Activated T-cell treated with anti-CD3 and anti-CD28 coated beads, Interleukin-2, amount 50 U/mL, for 72 hours (primary cell): ENCODE measurements at places on chromosomes 7 and 10. TPM values are rescaled to one million over a fixed set of nuclear protein-coding genes. Genes with fewer than 3 reads are reported as not detected.

DNA sequence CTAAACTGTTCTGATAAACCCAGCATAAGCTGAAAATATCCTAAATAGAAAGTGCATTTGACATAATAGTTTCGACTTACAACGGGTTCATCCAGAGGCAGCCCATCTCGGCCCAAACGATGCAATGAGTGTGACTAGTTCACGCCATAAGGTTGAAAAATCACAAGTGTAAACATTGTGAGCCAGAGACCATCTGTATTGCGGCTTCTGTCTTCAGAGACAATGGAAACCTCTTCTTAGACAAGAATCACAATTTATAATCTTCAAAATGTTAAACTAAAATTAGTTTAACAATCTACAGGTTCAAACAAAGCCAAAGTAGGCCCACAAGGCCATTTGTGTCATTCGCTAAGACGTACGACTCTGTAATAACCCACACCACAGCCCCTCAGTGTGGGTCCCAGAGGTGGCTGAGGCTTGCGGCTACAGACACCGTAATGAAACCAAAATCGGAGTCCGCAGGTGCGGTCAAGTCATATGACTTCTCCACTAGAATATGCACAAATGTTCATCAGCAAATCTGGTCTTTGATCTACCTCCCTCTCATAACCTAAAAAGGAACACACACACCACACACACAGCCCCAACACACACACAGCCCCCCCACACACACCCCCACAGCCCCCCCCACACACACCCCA lies 81.8 kb downstream of the DIP2C start:
- peaks cover 14% of the 10 kb centered on the region for H3K4me1 ChIP-seq
- no peaks in the 10 kb centered on the region for H3K36me3 ChIP-seq
- H3K27ac ChIP-seq: no peak overlapping the region
- DNase-seq: no peak
- peaks cover 13% of the 10 kb centered on the region for H3K27me3 ChIP-seq
- no peak overlapping the region for H3K4me3 ChIP-seq

- H3K27ac ChIP-seq: peak overlapping the region; percentile 76
- H3K27me3 ChIP-seq: peaks cover 37% of the 10 kb centered on the region
- peak; percentile 59 for DNase-seq
- H3K36me3 ChIP-seq: no peaks in the 10 kb centered on the region
Observed at GRCh38 chr7:73851410-73852338, 9.3 kb upstream of the TMEM270 start.

- H3K36me3 ChIP-seq: no peaks in the 10 kb centered on the region
- no peak overlapping the region for H3K27ac ChIP-seq
- H3K4me3 ChIP-seq: no peak overlapping the region
- DNase-seq: no peak
- H3K27me3 ChIP-seq: no peaks in the 10 kb centered on the region
Observed at GRCh38 chr10:126972635-126973414, 67.6 kb downstream of the DOCK1 start.

TAS2R5 gene
- total RNA-seq: 1.3 TPM

DNA sequence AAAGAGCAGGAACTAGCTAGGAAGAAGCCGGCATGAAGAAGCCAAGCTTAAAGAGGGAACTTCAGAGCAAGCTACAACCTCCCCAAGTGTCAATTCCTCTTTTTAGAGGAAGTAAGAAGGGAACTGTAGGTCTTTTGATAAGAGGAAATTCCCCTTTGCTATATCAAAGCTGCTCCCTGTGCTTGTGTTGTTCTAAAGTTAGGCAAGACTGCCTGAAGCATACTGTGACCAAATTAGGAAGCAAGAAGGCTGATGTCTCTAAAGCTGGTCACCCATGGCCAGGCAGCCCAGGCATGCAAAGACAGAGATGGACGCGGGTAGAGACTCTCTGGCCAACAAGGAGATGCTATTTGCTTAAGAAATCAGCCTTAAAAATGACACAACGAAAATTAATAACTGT lies 87.9 kb downstream of the RNF216 start:
- peak overlapping the region; percentile 83 for H3K27ac ChIP-seq
- peaks cover 5% of the 10 kb centered on the region for H3K36me3 ChIP-seq
- no peak for DNase-seq
- peaks cover 100% of the 10 kb centered on the region for H3K4me1 ChIP-seq
- no peaks in the 10 kb centered on the region for H3K27me3 ChIP-seq

- H3K27me3 ChIP-seq: peaks cover 41% of the 10 kb centered on the region
- DNase-seq: no peak
- H3K4me3 ChIP-seq: no peak overlapping the region
- H3K36me3 ChIP-seq: no peaks in the 10 kb centered on the region
- H3K4me1 ChIP-seq: peaks cover 18% of the 10 kb centered on the region
Observed at GRCh38 chr7:130494431-130494858, 2.6 kb downstream of the MEST start.
